ENCODE measurements at places on chromosomes 5 and 9. TPM values are rescaled to one million over a fixed set of nuclear protein-coding genes. Genes with fewer than 3 reads are reported as not detected.

- no peaks in the 10 kb centered on the region for H3K4me1 ChIP-seq
- H3K4me3 ChIP-seq, result no peak overlapping the region
Measured at GRCh38 chr5:37043693-37044092, 167.1 kb downstream of the NIPBL start.

- no peak overlapping the region for H3K4me3 ChIP-seq
- DNase-seq, result no peak
- H3K4me1 ChIP-seq, result no peaks in the 10 kb centered on the region
- H3K36me3 ChIP-seq, result no peaks in the 10 kb centered on the region
- H3K27ac ChIP-seq, result no peak overlapping the region
Measured at GRCh38 chr5:50593681-50594080, 72.8 kb upstream of the PARP8 start.

The SLC25A48 gene
- total RNA-seq, result 0.66 TPM

DNA sequence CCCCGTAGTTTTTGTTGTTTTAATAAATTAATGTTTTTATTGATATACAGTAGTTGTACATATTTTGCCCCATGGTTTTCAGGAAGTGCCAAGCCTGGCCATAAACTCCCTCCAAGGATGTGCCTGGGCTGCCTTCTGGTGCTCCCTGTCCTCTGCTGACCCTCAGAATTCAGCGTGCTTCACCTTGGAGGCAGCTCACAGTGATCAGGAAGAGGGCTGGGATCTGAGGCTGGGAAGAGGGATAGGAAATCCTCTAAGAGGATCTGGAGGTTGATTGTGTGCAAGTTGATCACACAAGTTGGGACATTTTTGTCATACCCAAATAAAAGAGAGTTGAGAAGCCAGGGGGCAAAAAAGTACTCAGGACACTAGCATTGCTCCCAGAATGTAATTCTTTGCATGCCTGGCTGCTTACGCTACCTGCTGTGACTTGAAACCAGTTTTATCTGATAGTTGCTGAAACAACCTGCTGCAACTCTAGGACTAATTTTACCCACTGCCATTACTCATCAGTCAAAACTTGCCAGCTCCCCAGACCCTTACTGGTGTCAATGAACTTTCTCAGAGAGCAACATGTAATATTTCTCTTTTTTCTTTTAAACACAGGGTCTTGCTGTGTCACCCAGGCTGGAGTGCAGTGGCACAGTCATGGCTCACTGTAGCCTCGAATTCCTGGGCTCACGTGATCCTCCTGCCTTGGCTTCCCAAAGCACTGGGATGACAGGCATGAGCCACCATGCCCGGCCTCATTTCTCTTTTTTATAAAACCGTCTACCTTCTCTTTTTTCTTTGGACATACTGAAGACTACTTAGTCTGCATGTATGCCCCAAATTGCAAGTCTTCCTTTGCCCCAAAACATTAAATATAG is 29.0 kb downstream of the PDE6A start:
- H3K4me3 ChIP-seq, result no peak overlapping the region
- DNase-seq, result no peak
- H3K27ac ChIP-seq, result no peak overlapping the region
- no peaks in the 10 kb centered on the region for H3K36me3 ChIP-seq
- H3K27me3 ChIP-seq, result no peaks in the 10 kb centered on the region

GRCh38 chr5:78953092-78953800 is 31.9 kb downstream of the ARSB start:
- H3K4me3 ChIP-seq, result no peak overlapping the region
- H3K36me3 ChIP-seq, result no peaks in the 10 kb centered on the region
- DNase-seq, result no peak
- H3K4me1 ChIP-seq, result no peaks in the 10 kb centered on the region
- H3K27me3 ChIP-seq, result no peaks in the 10 kb centered on the region

GRCh38 chr5:18491349-18491748 is 857.1 kb downstream of the TAF11L14 start:
- no peak overlapping the region for H3K27ac ChIP-seq
- DNase-seq, result no peak
- no peaks in the 10 kb centered on the region for H3K36me3 ChIP-seq

GRCh38 chr9:12739014-12739652 is 35.7 kb upstream of the LURAP1L start:
- H3K36me3 ChIP-seq, result peaks cover 2% of the 10 kb centered on the region
- no peak overlapping the region for H3K27ac ChIP-seq
- H3K27me3 ChIP-seq, result no peaks in the 10 kb centered on the region
- H3K4me3 ChIP-seq, result no peak overlapping the region
- DNase-seq, result no peak
- no peaks in the 10 kb centered on the region for H3K4me1 ChIP-seq

- H3K27me3 ChIP-seq, result no peaks in the 10 kb centered on the region
- H3K36me3 ChIP-seq, result no peaks in the 10 kb centered on the region
- no peak for DNase-seq
- H3K27ac ChIP-seq, result no peak overlapping the region
- H3K4me3 ChIP-seq, result no peak overlapping the region
- H3K4me1 ChIP-seq, result no peaks in the 10 kb centered on the region
Measured at GRCh38 chr5:61575103-61575502, 243.0 kb downstream of the ZSWIM6 start.

GRCh38 chr5:91162534-91163381 is 220.4 kb downstream of the ARRDC3 start:
- H3K27me3 ChIP-seq, result no peaks in the 10 kb centered on the region
- H3K4me3 ChIP-seq, result no peak overlapping the region
- peaks cover 12% of the 10 kb centered on the region for H3K36me3 ChIP-seq
- peaks cover 5% of the 10 kb centered on the region for H3K4me1 ChIP-seq
- H3K27ac ChIP-seq, result no peak overlapping the region

The ELP1 gene
- total RNA-seq, result 34.7 TPM

DNA sequence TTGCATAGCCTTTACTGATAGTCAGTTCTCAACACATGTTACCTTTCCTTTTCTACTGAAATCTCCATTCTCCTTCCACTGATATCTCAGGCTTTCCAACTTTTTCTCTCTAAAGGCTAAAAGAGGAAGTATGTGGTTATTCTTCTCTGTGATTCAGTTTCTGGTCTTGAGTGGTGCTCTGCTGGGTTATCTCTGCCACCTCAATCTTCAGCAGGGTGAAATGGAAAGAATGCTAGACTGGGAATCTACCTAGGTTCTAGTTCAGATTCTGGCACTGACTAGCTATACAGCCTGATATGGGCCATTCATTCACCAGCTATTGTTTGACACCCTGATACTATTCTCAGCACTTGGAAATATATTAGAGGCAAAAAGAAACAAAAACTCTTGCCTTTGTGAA is 124.9 kb upstream of the GRIA1 start:
- no peaks in the 10 kb centered on the region for H3K4me1 ChIP-seq
- H3K27ac ChIP-seq, result no peak overlapping the region
- no peaks in the 10 kb centered on the region for H3K27me3 ChIP-seq
- no peaks in the 10 kb centered on the region for H3K36me3 ChIP-seq
- no peak overlapping the region for H3K4me3 ChIP-seq

DNA sequence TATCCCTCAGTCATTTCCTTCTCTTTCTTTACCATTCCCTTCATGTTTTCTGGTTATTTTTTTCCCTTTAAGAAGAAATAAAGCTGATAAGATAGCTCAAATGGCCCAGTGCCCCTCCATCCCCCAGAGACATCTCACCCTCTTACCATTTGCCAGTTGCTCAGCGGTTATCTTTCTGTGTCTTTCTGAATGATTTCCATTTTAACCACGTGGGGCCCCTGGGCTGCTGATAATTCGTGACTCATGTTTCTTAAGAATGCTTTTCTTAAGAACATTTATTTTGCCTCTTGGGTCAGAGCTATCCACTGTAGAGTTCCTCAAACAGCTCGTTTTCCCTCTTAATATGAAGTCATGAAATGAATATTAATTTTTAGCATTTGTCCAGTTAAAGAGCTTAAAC is 147.8 kb downstream of the MAST4 start:
- no peaks in the 10 kb centered on the region for H3K27me3 ChIP-seq
- H3K4me1 ChIP-seq, result no peaks in the 10 kb centered on the region
- no peaks in the 10 kb centered on the region for H3K36me3 ChIP-seq
- DNase-seq, result no peak
- H3K4me3 ChIP-seq, result no peak overlapping the region

The CDH6 gene
- total RNA-seq, result 10.8 TPM

The CKMT2 gene
- total RNA-seq, result 1.5 TPM

The PCDHGB3 gene
- total RNA-seq, result 1.6 TPM

DNA sequence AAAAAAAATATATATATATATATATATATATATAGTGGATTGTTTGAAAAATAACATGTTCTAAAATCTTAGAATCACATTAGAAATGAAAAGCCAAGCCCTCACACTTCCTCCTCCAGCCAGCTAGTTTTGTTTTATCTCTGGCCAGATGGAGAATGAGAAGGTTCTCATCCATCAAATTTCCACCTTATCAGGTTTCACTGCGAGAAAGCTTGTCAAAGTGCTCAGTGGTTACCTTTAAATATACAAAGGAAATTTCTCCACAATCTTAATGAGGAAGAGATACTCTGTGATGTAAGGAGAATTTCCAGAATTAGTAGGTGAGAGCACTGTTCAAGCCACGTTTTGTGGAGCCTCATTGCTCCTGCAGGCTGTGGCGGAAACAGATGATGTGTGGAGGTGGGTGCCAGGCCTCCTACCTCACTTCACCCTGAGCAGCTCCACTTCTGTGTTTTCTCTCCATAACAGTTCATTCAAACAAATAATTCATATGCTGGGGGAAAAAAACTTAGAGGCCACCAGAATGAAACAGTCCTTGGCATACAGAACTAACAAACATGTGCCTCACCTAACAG is 71.9 kb downstream of the CDK5RAP2 start:
- no peak overlapping the region for H3K4me3 ChIP-seq
- DNase-seq, result no peak
- no peak overlapping the region for H3K27ac ChIP-seq
- no peaks in the 10 kb centered on the region for H3K4me1 ChIP-seq
- peaks cover 25% of the 10 kb centered on the region for H3K36me3 ChIP-seq
- no peaks in the 10 kb centered on the region for H3K27me3 ChIP-seq

The TMEM174 gene
- not detected for total RNA-seq

DNA sequence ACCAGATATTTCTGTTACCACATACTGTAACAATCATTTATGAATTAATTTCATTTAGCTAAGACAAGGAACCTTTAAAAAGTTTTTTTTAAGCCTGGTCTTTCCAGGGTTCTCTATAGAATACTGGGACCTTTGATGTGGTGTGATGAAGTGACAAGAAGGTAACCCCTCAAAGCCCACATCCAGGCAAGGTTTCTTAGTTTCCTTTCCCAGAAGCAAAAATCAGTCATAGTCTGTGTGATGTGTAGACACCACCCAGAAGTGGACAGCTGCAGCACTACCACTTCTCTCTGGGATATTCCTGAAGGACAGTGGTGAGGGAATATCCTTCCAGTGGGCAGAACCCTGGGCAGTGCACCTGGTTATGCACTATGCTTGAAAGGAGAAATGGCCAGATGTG is 115.6 kb downstream of the TTC39B start:
- H3K27ac ChIP-seq, result no peak overlapping the region
- no peak overlapping the region for H3K4me3 ChIP-seq
- H3K4me1 ChIP-seq, result no peaks in the 10 kb centered on the region
- no peaks in the 10 kb centered on the region for H3K27me3 ChIP-seq
- DNase-seq, result no peak

The CATSPER3 gene
- total RNA-seq, result 0.50 TPM

The CARTPT gene
- total RNA-seq, result not detected

DNA sequence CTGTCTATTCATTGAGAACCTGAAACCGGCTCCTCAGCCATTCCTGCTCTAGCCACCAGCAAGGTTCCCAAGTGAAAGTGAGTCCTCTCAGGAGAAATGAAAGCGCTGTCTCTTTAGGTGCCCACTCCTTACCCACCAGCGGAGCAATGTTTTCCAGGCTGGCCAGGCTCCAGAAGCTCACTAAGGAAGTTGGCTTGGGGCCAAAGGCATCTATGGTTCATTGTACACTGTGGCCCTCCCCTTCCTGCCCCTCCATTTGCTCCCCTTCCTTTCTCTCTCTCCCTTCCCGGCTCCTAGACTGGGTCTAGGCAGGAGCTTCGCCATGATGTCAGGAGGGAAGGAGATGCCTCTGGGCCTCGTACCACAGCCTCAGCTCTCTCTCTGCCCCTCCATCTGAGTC is 1.1 kb upstream of the GABRP start:
- H3K4me3 ChIP-seq, result no peak overlapping the region
- no peaks in the 10 kb centered on the region for H3K36me3 ChIP-seq
- no peaks in the 10 kb centered on the region for H3K4me1 ChIP-seq

The EPB41L4A gene
- total RNA-seq, result 4.8 TPM

GRCh38 chr9:128921881-128922763 is 1.3 kb downstream of the PHYHD1 start:
- H3K4me1 ChIP-seq, result no peaks in the 10 kb centered on the region
- peak overlapping the region; percentile 79 for H3K4me3 ChIP-seq

GRCh38 chr5:142254431-142254830 is 70.4 kb downstream of the SPRY4 start:
- 0 out of 2 replicates have a peak, but pooled peaks cover 6% of the 10 kb centered on the region for H3K4me1 ChIP-seq
- no peak overlapping the region for H3K27ac ChIP-seq
- no peaks in the 10 kb centered on the region for H3K27me3 ChIP-seq
- H3K36me3 ChIP-seq, result no peaks in the 10 kb centered on the region
- DNase-seq, result no peak

- DNase-seq, result no peak
- no peak overlapping the region for H3K4me3 ChIP-seq
- H3K4me1 ChIP-seq, result no peaks in the 10 kb centered on the region
Measured at GRCh38 chr9:2853517-2853916, 9.6 kb upstream of the PUM3 start.

- no peak overlapping the region for H3K27ac ChIP-seq
- no peak for DNase-seq
- H3K4me3 ChIP-seq, result no peak overlapping the region
- H3K27me3 ChIP-seq, result no peaks in the 10 kb centered on the region
- peaks cover 17% of the 10 kb centered on the region for H3K36me3 ChIP-seq
- H3K4me1 ChIP-seq, result no peaks in the 10 kb centered on the region
Measured at GRCh38 chr9:2583308-2584013, 38.1 kb upstream of the VLDLR start.

The ANXA2R gene
- 0.20 TPM for total RNA-seq

DNA sequence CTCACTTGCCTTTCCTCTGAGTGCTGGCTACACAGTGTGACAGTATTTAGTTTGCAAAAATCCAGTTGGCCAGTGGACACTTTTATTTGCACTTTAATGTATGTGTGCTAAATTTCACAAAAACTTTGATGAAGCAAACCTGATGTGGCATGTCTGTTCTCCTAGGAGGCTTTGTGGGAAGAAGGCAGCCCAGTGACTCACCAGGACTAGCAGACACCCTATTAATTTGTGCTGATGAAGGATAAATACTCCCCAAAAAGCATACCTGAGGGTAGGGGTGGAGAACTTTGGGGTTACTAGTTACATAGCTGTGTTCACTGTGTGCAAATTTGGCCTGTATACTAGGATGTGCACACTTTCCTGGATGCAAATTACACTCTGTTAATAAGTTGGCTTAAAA is 39.3 kb upstream of the IPPK start:
- H3K27me3 ChIP-seq, result no peaks in the 10 kb centered on the region
- no peak overlapping the region for H3K27ac ChIP-seq
- H3K4me3 ChIP-seq, result no peak overlapping the region
- H3K36me3 ChIP-seq, result peaks cover 7% of the 10 kb centered on the region
